Globus pallidus (tissue), 1 donor: ENCODE measurements at places on chromosomes 12 and 14.
A peak's percentile ranks its signal among the peaks of the same experiment; 100 is the strongest.

DNA sequence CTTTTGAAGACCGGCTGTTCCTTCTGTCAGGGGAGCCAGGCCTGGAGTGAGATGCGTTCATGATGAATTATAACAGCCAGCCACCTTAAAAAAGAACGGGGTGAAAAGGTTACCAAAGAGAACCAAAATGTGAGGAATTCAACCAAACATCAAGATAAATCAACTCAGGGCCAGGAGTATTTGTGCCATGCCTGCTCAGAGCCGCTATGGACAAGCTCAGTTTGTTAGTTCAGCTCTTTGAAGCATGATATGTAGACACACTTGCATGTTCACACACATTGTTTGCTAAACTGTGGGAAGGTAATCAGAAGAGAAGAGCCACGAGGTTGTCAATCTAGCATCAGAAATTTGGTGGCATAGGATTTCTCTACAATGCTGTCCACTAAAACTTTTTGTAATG lies 367.4 kb upstream of the TBX3 start:
- no peak for DNase-seq

GRCh38 chr12:64256166-64256800 lies 34.2 kb upstream of the KICS2 start:
- peak; percentile 81 for DNase-seq

DNA sequence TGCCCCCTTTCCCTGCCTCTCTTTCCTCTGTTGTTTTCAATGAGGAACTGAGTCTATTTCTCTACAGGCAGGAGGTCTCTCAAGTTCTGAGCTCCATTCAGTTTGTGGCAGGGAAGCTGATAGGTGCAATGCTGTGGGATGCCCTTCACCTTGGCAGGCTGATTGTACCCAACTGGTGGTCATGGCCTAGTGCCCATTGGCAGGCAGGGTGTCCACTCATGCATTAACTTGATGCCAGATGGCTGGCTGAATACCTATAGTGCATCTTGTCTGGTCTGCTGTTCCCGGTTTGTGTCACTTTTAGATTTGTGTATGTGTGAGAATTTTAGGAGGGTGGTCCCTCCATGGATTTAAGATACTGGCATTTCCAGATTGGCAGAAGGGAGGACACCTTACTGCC lies 20.0 kb upstream of the ITGA5 start:
- DNase-seq: no peak

- DNase-seq: no peak
Observed at GRCh38 chr14:91111443-91111842, 2.4 kb upstream of the DGLUCY start.

GRCh38 chr14:28577711-28578131 lies 188.9 kb upstream of the FOXG1 start:
- no peak for DNase-seq

DNA sequence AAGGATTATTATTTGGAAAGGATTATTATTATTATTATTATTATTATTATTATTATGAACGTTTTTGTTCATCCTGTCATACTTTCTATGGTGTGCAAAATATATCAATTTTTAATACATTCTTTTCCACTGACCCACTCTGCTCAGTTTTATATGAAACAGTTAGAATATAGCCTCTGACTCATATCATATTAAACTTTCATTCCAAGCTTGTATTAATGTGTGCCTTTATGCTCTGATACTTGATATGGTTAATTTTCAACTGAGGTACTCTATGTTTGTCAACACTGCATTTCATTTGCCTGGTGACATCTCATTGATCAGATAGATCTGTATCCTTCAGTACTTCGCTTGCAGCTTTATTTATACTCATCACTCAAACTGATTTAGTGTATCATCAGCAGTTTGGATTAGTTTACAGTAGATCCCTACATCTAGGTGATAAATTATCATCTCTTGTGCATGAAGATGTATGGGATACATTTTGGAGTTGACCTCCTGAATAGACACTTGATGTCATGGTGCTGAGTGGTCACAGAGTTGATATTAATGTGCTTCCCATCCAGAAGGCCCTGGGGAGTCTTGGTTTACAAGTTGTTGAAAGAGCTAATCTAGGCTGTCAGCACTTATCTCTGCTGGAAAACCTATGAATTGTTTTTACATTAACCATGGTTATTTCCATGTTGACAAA lies 271.8 kb downstream of the TRHDE start:
- DNase-seq: no peak

DNA sequence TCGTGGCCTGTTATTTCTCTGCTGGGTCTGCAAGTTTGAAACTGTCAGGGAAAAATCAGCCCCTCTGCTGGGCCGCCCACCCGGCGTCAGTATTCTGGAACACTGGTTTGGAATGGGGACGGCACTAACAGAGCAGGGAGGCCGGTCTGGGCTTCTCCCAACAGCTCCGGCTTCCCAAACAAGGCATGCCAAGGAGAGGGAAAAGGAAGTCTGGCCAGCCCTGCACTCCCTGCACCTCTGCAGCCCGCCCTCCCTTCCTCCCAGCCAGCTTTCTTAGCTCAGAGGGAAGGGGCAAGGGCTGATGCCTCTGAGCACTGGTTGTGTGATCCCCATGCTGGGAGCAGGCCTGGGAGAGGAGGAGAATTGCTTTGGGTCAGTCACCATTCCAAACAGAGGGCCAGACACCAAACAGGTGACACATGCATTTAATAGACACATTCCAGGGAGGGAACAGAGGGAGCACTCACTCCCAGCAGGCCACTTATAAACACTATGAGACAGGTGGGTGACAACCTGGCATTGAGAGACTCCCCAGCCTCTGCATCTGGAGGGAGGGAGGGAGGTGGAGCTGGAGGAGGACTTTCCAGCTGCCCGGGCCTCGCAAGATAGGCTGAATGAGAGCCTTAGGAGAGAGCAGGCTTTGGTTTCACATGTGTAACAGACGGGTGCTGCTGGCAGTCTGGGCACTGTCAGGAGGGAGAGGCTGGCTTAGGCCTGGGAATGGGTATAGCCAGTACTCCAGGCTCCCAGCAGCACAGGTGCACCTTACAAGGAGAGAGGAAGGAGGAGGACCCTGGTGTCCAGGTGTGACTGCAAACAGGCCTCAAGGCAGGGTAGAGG lies 10.3 kb downstream of the KRT75 start:
- no peak for DNase-seq

DNA sequence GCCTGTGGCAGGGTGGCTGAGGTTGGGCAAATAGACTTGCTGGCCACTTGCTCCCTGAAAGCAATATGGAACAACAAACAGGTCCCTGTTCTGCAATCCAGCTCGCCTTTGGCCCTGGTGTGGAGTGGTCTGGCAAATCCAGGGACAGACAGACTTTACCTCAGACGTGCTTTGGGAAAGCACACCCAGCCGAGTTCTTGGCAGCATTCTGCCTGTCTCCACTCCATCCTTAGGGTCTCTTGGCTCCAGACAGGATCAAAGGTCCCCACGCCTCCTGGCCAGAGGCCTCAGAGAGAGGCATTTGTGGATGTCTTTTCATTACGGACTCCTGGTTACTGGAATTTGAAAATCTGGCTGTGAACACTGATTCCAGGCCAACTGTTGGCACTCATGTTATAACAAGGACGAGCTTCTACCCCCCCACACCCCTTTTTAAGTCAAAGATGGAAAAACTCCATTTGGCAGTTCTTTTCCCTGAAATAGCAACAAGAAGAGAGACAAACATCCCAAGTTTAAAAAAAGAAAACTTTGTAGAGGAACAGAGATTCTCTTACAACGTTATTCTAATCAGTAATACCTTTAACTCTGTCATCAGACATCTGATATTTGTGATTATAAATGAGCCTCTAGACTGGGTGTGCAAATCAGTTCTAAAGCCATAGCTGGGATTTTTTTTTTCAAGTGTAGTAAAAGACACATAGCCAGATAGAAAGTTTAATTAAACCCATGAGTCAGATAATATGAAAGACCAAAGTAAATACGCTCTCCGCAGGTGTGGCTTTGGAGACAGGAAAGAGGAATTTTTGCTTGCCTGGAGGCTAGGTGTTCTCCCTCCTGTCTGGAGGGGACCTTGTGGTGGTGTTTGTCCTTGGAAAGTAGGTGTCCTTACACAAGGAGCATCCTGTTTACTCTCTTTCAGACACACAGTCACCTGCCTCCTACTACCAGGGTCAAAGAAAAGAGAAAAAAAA lies 60.7 kb downstream of the GALNT8 start:
- peak; percentile 76 for DNase-seq

- no peak for DNase-seq
Observed at GRCh38 chr14:85125291-85125670, 404.7 kb upstream of the FLRT2 start.

DNA sequence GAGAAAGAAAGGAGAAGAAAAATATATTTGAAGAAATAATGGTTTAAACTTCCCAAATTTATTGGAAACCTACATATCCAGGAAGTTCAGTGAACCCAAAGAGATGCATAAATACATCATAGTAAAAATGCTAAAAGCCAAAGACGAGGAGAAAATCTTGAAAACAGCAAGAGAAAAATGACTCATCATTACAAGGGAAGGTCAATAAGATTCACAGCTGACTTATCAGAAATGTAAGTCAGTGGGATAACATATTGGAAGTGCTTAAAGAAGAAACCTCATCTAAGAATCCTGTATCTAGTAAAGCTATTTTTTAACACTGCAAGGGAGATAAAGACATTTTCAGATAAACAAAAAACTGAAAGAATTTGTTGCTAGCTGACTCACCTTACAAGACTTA lies 19.9 kb downstream of the RIC8B start:
- DNase-seq: no peak

- DNase-seq: no peak
Observed at GRCh38 chr12:91741932-91742331, 403.7 kb downstream of the BTG1 start.

- no peak for DNase-seq
Observed at GRCh38 chr12:122412851-122413433, 9.5 kb downstream of the CLIP1 start.

- DNase-seq: no peak
Observed at GRCh38 chr12:132268674-132269073, 60.7 kb downstream of the GALNT9 start.

DNA sequence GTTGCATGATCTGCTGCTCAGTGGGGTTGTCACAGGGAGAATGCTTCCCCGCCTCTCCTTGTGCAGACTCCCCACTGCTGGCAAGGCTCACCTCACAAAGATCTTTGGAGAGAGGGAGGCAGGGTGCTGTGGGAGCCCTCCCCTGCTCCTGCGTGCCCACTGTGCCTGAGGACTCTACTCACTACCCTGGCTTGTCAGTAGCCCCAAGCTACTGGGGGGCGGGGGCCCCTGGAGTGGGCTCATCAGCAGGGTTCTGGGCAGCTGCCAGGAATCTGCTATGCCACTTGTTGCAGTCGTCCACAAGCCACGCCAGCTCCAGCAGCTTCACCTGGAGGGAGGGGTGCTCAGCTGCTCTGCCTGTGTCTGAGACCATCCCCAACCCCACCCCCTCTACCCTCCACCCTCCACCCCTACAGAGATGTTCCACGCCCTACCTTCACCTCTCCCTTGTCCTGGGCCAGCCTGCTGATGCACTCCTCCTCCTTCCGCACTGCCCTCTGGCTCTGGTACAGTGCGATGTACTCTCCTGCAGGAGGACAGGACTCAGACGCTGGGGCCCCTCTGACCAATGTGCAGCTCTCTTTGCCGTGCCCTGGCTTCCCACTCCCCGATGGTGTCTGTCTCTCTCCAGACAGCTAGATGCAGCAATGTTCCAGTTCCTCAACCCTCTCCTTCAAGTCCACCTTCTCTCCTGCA lies 14.2 kb upstream of the BLTP3B start:
- DNase-seq: no peak

DNA sequence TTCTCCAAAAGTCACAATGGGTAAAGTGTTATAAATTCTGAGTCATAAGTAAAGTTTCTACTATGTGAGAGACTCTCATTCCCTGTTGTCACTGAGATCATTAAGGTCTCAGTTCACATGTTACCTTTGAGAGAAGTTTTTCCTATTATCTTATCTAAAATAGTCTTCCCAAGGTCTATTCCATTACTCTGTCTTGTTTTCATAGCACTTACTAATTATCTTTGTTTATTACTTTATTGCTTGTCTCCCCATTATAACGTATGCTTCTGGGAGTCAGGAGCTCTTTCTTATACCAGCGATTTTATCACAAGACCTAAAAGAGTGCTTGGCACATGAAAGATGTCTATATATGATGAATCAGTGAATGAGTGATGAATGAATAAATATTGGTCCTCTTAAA lies 1001.9 kb downstream of the DIO2 start:
- no peak for DNase-seq
